Stimulated activated CD8-positive, alpha-beta memory T cell treated with anti-CD3 and anti-CD28 coated beads, Interleukin-15, amount 100 ng/mL, for 48 hours (primary cell): ENCODE measurements at places on chromosomes 6 and 20.
A peak's percentile ranks its signal among the peaks of the same experiment; 100 is the strongest.

GRCh38 chr6:86537292-86537861 is 400.0 kb upstream of the HTR1E start:
- no peak for DNase-seq

DNA sequence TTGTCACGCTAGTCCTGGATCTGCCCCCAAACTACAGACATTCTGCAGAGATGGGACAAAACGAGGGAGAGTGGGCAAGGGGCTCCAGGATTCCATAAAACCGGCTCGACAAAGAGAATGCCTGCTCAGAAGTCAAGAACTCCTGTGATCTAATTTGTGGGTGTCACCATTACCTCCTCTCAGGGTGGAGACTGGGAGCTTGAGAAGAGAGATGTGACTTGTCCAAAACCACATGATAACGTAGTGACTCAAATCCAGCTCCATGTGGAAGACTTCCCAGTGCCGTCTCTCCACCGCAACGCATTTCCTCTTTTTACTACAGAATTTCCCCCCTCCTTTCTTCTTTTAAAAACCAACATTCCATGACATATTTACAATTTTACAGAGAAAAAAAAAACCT is 44.3 kb downstream of the TRERF1 start:
- no peak for DNase-seq

- DNase-seq = peak; percentile 50
Observed at GRCh38 chr6:28586962-28587745, 61.5 kb downstream of the GPX5 start.

DNA sequence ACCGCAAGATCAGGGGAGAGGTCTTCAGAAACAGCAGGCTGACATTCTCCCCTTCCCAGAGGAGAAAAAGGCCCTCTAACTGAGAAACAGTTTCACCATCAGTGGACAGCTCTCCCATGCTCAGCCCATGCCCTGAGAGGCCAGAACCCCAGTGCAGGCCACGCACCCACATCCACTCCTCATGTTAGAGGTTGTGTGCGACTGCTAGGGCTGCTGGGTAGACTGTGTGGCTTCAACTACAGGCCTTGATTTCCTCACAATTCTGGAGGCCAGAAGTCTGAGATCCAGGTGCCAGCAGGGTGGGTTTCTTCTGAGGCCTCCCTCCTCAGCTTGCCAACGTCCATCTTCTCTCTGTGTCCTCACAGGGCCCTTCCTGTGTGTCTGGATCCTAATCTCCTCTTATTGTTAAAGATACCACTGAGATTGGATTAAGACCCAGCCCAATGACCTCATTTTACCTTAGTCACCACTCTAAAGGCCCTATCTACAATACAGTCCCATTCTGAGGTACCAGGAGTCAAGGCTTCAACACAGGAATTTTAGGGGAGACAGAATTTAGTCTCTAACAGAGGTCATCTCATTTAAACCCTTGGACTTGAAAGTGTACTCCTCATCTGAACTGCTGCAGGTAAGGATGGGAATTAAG is 67.7 kb upstream of the CD93 start:
- DNase-seq = no peak

DNA sequence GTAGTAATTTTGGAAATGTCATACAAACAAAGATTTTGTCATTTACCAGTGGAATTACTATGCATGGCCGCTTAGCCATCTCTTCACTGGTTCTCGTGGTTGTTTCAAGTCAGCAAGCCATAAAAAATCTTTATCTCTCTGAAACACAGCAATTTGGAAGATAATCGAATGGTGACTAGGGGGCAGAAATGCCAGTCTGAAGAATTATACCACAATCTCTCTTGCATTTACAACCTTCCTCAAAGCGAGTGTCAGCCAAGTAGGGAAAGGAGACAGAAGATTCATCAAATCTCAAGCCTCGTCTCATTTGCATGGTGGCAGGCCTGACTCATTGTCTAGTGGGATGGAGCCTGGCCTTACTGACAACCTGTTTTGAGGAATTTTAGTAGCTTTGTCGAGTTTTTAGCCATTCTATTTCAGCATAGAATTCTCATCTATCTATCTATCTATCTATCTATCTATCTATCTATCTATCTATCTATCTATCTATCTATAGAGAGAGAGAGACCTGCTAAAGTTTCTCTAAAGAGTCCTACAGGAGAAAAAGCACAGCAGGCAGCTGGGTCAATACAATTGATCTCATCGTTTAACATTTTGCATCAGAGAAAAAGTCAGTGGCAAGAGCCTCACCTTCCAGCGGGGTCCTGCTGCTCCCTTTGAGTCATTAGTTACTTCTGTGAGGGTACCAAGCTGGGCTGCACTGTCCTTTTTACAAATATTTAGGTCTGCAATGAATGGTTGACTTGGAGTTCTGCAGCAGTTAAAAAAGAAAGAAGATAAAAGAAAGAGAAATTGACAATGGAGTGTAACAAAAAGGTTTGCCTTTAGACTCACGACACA is 572.8 kb downstream of the TFAP2A start:
- DNase-seq = no peak

DNA sequence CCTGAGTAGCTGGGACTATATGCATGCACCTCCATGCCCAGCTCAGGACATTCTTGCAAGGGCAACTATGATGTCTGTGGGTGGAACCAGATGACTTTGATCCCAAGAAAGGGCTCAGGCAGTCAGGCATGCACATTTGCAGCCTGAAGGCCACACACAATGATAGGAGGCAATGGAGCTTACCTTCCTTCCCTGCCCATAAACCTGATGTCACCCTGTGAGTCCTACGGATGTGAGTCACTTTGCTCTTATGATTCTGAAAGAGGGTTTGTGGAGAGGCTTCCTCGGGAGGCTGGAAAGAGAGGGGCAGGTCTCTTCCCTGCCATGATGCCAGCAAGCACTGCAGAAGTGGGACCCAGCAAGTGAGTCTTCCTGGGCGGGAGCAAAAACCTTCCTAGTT is 202.4 kb downstream of the LY86 start:
- no peak for DNase-seq

DNA sequence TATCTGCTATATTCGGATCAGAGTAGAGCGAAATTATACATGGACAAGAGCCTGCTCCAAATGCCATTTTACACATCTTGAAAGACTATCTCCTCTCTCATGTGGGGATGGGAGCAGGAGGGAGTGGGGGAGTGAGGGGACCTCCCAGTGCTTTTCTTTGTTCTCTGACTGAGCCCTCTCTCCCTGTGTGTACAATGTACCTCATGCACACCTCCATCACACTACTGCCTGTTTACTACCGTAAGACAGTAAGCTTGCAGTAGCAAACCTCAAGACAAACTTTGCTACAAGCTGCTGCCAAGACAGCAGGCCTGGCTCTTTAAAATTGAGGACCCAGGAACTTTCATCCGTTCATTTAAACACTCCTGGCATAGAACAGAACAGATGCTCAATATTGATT is 7.2 kb downstream of the NHSL1 start:
- no peak for DNase-seq

GRCh38 chr20:24523661-24524060 is 54.2 kb downstream of the SYNDIG1 start:
- no peak for DNase-seq

DNA sequence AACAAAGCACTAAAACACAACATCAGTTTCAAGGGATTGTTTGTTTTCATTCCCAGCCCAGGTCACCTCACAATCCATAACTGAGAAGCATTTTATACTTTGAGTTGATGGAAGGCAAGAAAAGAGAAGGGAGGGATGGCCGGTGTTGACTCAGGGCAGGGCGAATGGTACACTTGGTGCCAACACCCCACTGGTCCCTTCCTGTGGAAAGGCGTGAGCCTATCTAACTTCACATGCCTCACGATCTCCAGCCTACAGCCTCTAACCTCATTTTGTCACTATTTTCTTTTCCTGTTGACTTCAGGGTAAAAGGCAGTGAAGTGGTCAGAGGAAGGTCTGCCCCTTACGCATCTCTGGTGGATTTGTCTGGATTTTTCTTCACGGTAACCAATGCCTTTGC is 53.5 kb upstream of the SASH1 start:
- DNase-seq = no peak

DNA sequence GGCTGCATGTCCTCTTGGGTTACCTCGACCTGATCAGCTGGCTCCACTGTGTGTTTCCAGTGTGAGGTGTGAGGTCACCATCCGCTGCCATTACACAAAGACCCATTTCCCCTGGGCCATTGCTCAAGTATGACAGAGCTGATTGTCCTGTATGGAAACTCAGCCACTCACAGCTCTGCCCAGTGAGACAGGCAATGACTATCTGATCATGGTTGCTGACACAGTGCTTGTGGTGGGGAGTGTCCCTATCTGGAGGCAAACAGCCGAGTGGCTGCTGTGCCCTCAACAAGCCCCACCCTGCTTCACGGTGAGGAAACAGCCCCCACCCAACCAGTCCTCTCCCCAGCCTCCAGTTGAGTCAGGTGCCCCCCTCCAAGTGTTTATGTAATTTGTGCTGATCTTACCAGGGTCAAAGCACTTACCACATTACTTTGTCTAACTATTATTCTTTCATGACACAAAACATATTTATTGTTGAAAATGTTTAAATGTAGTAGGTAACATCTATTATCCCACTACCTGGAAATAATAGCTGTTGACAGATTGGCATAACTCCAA is 11.7 kb upstream of the MAPK13 start:
- peak; percentile 50 for DNase-seq

DNA sequence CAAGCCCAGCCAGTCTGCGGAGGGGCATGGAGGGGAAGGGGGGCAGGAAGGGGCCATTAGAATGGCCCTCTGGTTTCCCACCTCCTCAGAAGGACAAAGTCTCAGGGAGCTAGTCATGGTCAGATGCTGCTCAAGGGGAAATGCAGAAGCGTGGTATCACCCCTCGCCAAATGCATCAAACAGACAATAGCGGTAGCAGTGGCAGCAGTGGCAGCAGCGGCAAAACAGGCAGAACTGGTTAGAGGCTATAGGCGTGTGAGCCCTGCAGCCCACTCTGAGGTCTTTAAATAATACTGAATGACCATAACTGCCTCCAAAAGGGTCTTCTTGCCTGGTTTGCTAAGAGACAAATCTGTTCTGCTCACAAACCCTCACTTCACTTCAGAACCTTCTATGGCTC is 186.7 kb downstream of the TFAP2C start:
- no peak for DNase-seq

- no peak for DNase-seq
Observed at GRCh38 chr20:1534526-1534925, 23.0 kb downstream of the SIRPD start.

DNA sequence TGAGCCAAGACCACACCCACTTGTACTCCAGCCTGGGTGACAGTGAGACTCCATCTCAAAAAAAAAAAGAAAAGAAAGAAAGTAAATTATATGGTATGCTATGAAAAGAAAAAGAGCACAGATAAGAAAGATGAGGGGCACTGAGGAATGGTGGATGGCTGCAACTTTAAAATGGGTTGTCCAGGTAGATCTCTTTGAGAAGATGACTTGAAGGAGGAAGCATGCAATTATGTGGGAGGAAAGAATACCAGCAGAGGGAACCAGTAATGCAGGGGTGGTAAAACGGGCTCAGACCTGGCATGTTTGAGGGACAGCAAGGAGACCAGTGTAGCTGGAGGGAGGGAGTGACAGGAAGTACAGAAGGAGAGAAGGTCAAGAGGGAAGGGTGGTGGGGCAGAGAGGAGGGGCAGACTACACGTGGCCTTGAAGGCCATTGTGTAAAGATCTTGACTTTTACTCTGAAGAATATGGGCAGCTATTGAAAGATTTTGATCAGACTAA is 22.3 kb downstream of the LINC00237 start:
- DNase-seq = no peak

DNA sequence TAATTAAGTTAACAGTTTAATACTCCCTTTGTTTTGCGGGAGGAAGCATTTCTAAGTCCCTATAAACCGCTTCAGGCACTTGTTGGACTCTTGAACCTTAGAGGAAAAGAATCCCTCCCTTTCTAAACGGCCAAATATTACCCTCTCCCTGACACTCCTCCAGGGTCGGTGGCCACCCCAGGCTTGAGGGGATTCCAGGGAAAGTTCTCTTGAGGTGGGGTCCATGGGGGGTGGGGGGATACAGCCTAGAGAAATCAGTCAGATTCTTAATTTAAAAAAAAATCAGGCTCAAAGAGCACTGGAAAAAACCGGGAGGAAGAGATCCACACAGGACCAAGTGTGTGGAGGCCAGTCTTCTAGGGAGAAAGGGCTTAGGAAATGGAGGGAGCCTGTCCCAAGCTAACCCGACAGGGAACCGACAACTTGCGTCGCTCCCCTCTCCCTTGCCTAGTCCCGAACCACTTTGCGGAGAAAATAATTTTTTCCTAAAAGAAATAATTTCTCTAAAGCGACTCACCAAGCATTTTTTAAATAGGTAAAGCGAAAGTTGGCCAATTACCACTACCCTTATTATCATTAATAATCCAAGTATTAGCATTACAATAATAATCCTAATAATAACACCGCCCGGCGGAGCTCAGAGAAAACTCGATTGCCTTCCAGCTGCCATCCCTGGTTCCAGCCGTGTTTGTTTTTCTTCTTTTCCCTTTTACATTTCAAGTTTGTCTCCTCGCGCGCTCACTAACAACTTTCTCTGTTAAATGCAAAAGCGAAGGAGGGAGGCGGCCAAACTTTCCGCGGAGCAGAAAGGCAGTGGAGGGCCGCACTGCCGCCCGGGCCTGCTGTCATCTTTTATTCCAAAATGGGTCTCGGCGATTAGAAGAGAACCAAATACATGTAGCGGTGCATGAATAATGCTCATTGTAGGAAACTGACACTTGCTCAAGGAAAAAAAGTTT is 4.8 kb downstream of the NR2E1 start:
- no peak for DNase-seq
